ENCODE measurements at places on chromosomes 2 and 18.

DNA sequence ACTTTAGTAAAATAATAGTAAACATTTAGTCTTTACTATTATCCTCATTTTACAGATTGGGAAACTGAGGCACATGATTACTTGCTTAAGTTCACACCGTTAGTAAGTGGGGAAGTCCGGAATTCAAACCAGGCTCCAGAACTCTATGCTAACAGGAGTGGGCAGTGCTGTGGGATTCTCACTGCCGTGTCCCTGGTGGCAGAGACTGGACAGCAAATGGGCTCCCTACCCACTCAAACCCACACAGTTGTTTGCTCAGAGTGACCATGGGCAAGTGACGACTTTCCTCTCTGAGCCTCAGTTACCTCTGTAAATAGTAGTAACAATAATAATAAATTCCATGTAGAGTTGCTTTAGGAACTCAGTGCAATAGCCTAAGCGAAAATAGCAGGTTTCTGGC is 24.0 kb downstream of the MAIP1 start:
- no peak for DNase-seq

DNA sequence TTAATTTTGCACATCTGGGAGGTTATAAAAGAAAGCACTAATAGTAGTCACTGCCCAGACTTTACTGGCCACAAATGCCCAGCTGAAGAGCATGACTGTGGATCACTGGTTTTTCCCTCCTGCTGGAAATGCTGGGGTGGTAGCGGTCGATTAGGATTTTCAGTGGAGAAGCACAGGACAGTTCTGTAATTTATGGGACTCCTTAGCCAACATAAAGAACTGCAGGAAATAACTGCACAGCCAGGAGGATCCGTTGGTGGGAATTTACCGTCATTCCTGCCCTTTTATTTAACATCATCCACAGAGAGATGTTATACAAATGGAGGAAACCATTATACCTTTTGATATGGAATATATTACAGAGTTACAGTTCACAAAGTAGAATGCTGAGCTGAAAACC is 61.5 kb downstream of the TNFRSF11A start:
- DNase-seq = no peak

GRCh38 chr18:41537666-41538065 is 417.4 kb upstream of the PIK3C3 start:
- no peak for DNase-seq

GRCh38 chr2:118250463-118250862 is 162.2 kb downstream of the INSIG2 start:
- no peak for DNase-seq

DNA sequence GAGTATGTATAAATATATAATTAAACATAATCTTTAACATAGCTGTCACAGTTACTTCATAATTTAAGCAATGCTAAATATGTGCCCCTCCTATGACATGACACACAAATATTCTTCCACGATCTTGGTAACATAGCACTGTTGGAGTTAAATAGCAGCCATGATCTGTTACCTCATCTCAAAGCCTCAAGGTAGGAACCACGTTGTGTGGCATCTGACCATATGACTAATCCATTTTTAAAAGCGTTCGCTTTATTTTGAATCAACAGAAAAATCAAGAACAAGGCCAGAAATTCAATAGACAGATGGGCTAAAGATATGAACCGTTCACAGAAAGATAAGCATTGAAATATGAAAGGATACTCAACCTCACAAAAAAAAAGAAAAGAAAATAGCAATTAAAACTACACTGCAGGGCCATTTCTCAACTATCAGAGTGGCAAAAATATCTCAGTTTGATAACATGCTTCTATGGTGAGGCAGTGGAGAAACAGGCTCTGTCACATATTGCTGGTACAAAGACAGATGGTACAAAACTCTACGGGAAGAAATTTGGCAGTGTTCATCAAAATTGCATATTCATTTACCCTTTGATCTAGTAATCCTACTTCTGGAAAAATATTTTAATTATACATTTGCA is 105.9 kb downstream of the TMX3 start:
- DNase-seq = no peak

GRCh38 chr2:45470531-45470930 is 140.5 kb downstream of the SRBD1 start:
- no peak for DNase-seq

DNA sequence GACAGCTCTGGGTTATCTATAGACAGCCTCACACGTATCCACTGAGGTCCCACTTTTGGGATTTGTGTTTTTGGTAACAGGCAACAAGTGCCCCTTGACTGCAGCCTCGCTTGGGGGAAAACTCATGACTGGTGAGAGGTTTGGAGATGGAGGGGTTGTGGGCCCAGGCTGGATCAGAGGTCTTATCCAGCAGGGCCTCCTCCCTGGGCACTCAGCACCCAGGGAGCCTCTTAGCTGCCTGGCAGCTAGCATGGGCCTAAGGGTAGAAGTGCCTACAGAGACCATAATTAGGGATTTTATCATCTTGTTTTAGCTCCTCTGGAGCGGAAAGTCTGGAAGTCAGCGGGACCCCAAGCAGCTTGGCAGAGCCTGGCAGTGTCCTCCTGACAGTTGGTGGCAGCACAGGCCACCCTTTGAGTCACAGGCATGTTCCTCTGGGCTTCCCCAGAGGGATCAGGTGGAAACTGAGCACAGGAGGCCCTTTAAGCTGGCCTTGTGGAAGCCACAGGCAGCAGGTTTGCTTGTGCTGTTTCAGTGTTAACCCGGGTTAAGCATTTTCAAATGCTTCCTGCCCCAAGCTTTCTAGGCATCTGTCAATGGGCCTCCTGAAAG is 143.1 kb downstream of the KCTD1 start:
- DNase-seq = no peak

DNA sequence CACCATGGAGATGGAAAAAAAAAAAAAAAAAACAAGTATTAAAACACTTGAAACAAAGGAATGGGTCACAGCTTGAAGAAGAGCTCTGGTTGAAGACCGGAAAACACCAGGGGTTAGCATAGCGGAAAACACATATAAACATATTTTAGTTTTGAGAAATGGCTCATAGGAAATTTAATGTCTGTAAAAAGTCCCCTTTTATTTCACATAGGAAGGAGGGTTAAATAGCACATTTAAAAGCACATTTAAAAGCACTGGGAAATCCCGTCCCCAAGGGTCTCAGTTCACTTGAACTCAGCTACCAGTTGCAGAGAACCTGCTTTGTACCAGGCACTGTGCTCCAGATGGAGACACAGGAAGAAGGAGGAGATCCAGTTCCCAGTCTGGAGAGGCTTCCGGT is 65.5 kb downstream of the KCNE4 start:
- DNase-seq = no peak

DNA sequence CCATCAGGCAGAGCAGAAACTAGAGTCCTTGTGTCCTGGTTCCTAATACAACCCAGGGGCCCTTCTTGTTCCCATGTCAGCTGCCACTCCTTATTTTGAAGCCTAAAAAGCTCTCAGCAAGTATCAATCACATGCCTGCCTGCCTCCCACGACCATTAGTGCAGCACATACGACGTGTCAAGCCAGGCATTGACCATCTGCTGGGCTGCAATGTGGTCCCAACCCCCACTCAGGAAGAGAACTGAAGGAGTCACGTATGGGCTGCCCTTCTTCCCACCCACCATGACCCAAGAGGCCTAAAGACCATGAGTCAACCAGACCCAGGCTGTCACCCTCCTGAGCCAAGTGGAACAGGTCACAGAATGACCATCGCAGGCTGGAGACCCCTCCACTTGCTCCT is 98.8 kb downstream of the KLHL29 start:
- DNase-seq = peak; percentile 36

DNA sequence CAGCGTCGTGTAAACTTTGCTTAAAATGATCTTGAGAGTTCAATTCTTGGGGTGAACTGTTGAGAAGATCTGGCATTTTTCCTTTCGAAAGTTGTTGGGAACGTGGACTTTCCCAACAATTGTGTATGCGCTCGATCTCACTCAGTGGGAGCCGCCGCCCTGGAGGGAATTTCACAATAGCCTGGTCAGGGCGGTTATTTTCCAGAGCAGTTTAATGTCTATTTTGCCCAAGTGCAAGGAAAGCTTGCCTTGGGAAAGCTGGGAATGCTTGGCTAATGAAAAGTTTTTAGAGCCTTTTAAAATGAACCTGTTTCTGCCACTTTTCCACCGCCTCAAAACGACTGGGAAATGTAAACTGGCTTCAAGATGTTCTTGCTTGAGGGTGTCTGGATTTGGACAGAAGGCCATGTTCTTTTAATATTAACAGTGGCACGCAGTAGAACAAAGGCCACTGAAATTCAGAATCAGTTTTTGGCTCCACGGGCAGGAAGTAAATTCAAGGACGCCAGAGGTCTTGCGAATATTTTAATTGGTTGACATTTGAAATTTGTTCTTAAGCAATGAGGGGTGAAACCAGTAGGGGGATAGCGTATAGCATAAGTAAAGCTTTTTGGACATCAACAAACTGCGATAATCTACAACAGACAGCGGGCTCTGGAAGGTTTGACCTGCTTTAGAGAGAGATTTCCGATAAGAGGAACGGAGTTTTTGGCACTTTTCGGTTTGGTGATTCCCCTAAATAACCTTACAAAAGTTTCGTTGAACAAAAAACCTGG is 1.2 kb downstream of the CFLAR start:
- DNase-seq = peak; percentile 86

GRCh38 chr2:59888015-59888414 is 665.4 kb downstream of the BCL11A start:
- no peak for DNase-seq

GRCh38 chr2:219457784-219458369 is 23.2 kb downstream of the SPEG start:
- DNase-seq = no peak

DNA sequence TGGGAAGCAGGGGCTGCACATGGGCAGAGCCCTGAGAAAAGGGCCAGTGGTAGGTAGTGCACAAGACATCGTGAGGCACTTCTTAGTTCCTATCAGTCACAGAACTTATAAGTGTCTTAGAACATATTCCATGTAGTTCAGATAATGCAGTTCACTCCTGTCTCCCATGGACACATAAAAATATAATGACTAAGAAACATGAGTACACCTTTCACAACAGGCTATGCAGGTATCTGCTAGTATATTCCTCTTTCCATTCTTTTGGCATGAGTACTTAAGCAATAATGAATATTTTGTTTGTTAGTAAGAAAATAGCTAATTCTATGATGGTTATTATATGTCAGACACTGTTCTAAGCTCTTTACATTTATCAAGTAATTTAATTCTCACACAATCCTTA is 808.4 kb downstream of the BCL11A start:
- no peak for DNase-seq

DNA sequence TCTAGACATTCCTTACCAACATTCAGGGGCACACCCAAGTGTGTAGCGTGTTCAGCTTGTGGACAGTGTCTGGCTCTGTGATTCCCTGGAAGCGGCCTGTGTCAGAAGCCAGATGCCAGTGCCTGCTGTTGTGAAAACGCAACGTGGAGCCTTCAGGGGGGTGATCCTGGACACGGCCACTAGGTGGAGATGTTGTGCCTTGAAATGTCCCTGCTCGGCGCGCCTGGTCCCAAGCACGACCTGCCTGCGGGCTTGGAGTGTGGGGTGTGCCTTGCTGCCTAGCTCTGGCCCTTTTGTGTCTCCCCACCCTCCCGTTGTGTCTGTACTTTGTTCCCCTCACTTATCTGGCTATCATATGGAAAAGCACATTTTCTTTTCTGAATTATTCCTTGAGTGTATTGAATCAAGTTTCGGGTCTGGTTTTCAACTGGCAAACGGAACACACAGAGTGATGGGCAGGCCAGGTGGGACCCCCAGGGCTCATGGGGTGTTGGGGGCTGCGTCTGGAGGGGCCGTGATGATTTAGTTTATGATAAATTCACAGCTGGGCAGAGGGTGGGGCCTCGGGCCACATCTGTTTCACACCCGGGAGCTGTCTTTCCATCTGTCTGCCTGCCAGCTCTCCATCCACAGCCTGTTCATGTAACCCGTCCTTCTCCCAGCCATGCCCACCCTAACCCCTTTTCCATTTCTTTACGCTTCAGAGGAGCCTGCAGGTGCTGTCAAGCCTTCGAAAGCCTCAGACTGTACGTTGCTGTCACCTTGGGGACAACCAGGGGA is 95.5 kb downstream of the DYSF start:
- DNase-seq = peak; percentile 83

DNA sequence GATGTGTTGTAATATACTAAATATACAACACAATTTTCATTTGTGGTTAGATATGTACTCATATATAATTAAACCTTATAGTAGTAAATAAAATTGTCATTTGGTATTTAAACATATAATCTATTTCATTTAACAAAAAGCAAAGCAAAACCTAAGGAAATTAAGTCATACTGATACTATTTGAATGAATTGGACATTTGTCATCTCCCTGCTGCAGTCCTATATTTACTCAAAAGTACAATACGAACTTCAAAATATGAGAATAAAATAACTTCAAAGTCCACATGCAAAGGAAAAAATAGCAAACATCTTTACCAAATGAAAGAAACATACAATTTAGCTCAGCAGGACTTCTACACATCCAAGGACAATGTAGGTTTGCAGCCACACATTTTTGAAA is 11.8 kb upstream of the HAT1 start:
- no peak for DNase-seq

- no peak for DNase-seq
Measured at GRCh38 chr2:165886487-165887146, 67.0 kb downstream of the TTC21B start.

DNA sequence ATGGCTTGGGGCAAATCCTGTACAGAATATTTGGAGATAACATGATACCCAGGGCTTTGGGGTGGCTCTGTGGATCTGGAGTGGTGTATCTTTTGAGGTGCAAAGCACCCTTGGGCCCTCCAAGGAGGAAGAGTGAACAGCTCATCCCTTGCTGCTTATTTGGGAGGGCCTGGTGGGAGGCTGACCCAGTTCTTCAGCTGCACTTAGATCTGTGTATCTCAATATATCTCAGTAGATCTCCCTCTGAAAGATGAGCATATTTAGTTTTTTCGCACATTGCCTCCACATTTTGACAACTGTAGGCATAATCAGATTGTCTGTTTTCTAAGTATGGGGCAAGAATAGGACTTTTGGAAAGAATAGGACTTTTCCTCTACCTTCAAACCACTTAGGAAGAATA is 2.8 kb downstream of the TRIM54 start:
- DNase-seq = no peak

DNA sequence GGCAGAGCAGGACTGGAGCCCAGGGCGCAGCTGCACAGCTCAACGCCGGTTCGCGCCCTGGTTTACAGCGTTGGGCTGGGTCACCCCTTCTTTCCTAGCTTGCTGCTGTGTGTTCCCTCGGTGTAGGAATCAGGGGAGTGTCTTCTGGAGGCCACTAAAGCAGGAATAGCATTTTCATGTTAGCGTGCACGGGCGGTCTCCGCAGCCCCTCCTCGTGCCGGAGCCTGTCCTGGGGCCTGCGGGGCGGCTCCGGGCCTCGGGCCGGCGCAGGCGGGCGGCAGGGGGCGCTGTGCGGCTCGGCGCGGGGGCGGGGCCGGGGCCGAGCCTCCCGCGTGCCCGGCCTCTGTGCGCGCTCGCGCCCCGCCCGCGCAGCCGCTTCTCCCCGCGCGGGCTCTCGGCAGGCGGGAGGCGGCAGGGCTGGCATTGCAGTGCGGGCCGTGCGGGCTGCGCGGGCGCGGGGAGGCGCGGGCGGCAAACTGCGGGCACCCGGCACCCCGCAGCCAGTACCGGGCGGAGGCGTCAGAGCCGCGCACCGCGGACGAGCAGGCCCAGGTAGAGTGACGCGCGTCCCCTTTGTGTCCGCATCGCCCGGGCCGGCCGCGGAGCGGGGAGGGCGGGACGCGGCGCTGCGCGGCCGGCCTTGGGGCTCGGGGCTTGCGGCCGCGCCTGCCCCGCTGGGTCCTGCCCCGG is at the start of gene RNF144A:
TSS of gene RNF144A (plus strand) at position 342 of the 690 bp plus-strand sequence. CDS start 79,515 bp downstream, outside the sequence.
- DNase-seq = peak; percentile 77

Measured in sciatic nerve (tissue), 2 donors.